ENCODE measurements at places on chromosomes 12 and 14.

- DNase-seq, result no peak
Measured at GRCh38 chr12:109469517-109469916, 7.6 kb downstream of the KCTD10 start.

DNA sequence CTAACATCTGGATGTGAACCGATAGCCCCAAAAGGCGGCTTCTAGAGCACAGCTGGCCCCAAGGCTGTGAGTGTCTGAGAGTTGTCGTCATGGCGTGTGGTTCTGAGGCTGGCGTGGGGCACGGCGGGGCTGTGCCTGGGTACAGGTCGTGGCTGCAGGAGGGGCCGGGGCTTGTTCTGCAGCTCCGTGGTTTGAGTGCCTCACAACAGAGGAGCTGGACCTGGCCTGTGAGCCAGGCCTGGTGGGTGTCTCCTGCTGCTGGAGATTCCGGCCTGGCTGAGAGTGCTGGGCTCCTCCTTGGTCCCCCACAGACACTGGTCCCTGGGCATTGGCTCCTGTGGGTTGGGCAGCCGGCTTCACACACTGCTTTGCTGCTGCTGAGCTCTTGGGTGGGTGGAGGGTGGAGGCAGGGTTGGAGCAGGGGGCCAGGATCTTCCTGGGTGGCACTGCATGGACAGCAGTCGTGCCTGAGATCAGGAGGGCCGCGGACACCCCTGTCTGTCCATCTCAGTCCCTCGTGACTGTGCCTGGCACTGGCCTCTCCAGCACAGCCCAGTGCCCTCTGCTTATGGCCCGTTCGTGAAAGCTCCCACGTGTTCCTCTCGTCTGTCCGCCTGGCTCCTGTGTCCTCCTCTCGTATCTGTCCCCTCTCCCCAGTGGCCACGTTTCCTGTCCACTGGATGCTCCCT lies 31.8 kb upstream of the TEX22 start:
- no peak for DNase-seq

GRCh38 chr12:72679147-72679757 lies 407.1 kb downstream of the TRHDE start:
- DNase-seq, result no peak

DNA sequence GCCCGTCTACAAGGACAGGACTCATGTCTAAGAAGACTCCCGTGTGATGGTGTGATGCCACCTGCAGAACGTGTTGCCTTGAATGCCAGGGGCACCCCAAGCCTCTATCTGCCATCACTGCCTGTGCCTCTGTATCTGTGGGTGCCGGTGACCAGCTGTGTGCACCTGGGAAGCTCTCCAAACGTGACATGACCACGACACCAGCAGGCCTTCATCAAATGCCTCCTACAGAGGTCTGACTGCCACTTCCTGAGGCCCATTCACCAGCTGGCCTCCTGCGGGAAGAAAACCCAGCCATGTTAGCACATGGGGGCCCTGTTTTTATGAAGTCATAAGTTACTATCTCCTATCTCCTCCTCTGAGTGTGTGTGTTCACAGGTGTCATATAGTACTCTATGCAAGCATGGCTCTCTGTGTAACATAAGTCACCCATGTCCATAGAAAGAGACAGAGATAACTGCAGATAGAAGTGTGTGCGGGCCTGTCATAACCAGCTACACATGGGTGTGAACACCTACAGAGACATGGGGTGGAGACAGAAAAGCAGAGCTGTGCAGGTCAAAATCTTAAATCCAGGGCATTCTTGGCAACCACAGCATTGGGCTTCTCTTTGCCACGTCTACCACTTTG lies 18.3 kb upstream of the SERPINA4 start:
- DNase-seq, result no peak

- no peak for DNase-seq
Measured at GRCh38 chr14:55583942-55584468, 4.0 kb downstream of the KTN1 start.

DNA sequence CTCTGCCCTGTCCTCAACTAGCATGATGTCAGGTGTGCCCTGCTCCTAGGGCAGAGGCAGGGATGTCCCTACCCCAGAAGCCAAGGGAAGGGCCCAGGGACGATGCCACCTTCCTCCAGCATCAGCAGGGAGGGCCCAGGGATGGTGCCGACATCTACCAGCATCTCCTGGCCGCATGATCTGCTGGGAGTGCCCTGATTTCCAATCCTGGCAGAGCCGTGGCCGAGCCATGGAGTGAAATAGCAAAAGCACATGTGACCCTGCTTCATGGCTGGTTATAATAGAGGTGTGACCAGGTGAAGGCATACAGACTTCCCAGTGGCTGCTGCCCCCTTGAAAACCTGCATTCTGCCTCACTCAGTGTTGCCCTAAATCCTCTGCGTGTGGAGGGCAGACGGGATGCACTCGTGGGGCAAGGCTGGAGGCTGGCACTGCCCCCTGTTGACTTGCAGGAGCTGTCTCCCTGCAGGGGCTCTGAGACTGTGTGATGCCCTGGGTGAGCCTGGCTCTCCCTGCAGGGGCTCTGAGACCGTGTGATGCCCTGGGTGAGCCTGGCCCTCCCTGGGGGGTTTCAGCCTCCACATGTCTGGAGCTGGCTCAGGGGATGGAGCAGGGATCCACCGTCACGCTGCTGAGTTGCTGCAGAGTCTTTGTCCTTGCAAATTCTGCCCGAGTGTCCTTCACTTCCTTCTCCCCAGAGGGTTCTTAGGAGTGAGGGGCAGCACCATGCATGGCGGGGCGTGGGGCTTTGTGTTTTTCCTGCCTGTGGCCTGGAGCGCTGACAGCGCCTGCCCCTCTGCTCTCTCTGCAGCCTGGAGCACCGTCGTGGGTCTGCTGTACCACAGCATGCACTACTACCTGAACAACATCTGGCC lies 51.7 kb downstream of the ADGRD1 start:
- no peak for DNase-seq

- DNase-seq, result no peak
Measured at GRCh38 chr12:128803788-128804187, 20.0 kb downstream of the SLC15A4 start.

- DNase-seq, result no peak
Measured at GRCh38 chr12:81284137-81284536, 206.3 kb downstream of the ACSS3 start.

GRCh38 chr12:12428047-12428446 lies 71.2 kb downstream of the BORCS5 start:
- no peak for DNase-seq

GRCh38 chr14:39322807-39323206 lies 89.1 kb downstream of the MIA2 start:
- DNase-seq, result no peak

DNA sequence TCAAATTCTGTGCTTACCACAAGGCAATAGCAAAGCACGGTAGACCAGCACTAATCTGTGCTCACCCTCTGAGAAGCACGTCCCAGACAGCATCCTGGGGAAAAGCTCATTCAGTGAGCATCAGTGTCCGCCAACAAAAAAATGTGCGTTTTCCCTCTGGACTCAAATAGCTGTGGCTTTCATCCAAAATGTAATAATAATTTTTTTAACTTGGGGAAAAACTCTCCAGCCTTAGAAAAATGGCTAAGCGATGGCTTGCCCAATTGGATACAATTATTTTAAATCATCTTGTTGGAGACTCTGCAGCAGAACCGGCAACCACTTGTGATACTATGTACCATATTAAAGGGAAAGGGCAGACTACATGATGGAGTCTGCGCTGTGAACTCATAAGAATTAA lies 1.1 kb upstream of the KRT77 start:
- no peak for DNase-seq

Measured in tibial nerve (tissue), 4 donors.